ENCODE measurements at places on chromosomes 5 and 9.

- no peak for DNase-seq
These were observed 79.8 kb downstream of the RICTOR start for GRCh38 chr5:38994324-38994927.

DNA sequence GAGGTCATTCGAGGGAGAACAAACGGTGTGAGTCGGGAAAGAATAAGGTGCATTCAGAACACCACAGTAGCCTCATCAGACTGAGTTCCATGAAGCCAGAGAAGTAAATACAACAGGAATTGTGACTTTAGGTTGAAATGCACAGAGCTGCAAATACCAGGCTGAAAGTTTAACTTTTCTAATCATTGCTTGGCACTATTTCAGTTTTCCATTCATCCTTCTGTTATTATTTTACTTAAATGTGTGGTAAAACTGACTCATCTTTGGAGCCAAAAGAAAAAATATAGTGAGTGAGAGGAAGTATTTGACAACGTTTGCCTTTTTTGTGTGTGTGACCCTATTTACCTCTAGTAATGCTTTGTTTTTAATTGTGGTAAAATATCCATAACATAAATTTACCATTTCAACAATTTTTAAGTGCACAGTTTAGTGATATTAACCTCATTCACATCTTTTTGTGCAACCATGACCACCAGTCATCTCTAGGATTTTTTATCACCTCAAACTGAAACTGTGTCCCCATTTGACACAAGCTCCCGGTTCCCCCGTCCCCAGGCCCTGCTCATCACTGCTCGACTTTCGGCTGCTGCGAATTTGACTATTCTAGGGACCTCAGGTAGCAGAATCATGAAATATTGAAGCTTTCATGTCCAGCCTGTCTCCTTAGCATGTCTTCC, 166.8 kb downstream of the HSD17B3 start:
- DNase-seq = no peak

GRCh38 chr5:68843624-68844364, 250.0 kb upstream of the SLC30A5 start:
- DNase-seq = no peak

DNA sequence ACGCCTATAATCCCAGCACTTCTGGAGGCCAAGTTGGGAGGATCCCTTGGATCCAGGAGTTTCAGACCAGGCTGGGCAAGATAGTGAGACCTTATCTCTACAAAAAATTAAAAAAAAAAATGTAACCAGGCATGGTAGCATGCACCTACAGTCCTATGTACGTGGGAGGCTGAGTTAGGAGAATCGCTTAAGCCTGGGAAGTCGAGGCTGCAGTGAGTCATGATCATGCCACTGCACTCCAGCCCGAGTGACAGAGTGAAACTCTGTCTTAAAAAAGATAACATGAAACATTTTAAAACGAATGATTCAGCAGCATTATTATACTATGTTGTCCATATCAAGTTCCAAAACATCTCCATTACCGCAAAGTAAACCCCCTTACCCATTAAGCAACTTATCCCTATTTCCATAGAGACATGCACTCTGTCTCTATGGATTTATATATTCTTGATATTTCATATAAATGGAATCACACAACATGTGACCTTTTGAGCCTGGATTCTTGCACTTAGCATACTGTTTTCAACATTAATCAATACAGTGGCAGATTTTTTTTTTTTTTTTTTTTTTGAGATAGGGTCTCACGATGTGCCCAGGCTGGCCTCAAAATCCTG, 56.9 kb upstream of the MTMR12 start:
- DNase-seq = no peak

DNA sequence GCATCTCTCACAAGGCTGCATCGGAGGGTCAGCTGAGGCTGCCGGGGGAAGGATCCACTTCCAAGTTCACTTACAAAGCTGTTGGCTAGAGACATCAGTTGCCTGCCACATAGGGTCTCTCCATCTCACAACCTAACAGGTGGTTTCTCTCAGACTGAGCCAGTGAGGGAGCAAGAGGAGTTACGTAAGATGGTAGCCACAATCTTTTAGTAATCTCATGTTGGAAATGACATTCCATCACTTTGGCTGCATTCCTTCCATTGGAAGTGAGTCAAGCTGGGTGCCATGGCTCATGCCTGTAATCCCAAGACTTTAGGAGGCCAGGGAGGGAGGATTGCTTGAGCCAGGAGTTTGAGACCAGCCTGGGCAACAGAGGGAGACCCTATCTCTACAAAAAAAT, 7.4 kb upstream of the GRK6 start:
- DNase-seq = no peak

DNA sequence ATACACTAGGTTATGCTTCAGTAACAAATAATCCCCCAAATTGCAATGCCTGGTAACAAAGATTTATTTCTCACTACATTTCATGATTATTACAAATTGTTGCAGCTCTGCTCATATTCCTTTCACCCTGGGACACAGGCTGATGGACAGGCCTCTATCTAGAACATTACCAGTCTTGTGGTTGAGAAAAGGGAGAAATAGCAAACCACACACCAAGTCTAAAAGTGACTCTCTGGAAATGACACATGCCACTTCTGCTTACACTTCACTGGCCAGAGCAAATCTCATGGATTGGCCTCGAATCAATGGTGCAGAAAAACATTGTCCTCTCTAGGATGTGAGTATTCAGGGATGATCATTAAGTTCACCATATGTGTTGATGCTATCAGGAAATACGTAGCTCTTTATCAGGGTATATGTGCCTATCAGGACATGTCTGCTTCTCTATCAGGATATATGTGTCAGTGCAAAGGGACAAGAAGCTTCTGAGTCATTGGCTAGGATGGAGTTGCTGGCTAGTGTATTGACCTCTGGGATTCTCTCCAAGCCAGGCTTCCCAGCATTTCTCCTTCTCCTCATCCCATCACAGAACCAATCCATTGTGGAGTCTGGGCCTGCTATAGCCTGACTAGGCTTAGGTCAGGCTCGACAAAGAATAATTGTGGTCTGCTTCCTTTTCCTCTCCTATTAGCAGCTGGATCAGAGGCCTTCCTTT, 91.1 kb upstream of the CEP78 start:
- DNase-seq = no peak

Measured in mesothelial cell of epicardium (in vitro differentiated cells).